CD4-positive, CD25-positive, alpha-beta regulatory T cell (primary cell): ENCODE measurements at places on chromosomes 4 and X. TPM values are rescaled to one million over a fixed set of nuclear protein-coding genes. Genes with fewer than 3 reads are reported as not detected.

GRCh38 chrX:30920271-30920670 is 31.2 kb upstream of the TAB3 start:
- DNase-seq: no peak

DNA sequence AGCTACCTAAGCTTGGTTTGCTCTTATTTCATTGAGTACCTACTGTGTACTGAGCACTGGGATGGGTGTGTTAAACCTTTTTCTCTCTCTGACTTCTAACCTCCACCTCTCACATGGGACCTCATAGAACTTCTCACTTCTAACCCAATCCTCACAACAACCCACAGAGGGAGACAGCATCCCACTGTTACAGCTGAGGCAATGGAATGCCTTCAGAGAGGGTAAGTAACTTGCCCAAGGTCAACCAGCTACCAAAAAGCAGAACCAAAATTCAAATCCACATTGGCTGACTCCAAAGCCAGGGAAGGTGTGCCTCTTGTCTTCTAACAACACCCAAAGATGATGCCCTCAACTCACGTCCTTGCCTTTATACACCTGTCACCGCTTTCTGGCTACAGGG is 5.4 kb downstream of the SEL1L3 start:
- DNase-seq: no peak

DNA sequence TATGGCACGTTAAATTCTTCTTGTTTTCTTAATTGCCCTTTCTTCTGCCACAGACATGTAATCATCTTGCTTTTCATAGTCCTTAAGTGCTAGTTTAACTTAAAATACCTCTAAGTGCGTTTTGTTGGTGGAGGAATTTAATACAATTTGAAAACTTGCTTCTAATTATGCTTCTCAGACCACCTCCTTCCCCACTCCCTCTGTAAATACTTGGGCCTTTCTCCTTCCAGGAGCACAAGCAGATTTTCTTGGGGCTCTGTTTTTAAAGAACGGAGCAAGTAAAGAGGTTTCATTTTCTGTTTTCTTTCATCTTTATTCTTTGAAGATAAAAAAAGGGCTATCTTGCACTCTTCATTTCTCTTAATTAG is 559 bp upstream of the PCDH18 start:
- DNase-seq: no peak

GRCh38 chr4:94226763-94227162 is 19.1 kb downstream of the SMARCAD1 start:
- no peak for DNase-seq

- DNase-seq: no peak
These were observed 994.2 kb downstream of the ADGRL3 start for GRCh38 chr4:62194342-62194741.

- no peak for DNase-seq
These were observed 79.1 kb downstream of the FAT4 start for GRCh38 chr4:125393825-125394224.

DNA sequence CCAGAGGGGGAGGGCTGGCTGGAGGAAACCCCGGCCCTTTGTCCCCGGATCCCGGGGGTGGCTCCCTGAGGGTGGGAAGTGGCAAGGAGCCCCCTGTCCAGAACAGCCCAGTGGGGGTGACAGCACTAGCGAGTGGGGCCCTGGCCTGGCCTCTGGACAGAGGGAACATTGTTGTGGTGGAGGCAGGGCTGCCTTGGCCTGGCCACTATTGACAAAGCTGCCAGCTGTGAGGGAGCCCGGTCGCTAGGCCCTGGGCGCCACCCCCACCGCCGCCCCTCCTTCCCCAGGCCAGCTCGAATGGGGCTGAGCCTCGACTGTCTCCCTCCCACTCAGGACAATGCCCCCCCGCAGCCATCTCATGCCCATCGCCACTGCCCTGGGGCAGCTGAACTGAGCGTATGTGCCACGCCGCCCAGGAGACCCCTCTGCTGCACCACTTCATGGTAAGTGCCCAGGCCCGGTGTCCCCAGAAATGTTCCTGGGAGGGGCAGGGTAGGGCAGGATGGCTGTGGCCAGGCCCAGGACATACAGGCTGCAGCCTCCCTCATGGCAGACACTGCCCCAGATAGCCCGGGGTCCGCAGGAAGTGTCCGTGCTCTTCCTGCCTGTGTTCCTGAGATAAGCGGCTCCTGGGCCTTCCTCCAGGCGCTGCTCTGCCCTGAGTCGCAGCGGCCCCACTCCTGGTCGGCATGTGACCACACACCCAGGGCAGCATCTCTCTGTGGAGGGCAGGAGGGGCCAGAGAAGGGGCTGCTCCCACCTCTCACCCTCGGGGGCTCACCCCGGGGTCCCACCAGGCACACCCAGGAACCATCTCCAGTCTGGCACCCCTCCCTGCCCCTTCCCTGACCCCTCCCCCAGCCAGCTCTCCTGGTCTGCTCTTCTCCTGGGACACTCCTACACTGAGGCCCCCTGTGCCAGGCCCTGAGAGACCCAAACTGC is 1.4 kb downstream of the PLXNB3 start:
- no peak for DNase-seq

DNA sequence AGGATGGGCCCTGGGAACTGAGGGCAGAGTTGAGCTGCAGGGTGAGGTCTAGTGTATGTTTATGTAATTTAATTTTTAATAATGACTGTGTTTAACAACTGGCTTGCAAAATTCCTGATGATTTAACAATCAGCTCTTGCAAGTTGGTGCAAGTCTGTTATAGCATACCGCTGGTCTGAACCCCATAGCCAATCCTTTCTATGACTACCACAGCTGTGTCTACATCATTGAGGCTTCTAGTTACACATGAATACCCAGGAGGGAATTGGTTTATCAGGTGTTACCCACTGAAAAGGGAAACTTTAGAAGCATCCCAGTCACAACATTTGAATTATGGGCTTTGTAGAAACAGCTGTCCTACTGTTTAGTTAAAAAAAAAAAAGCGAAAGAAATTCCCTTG is 38.3 kb downstream of the SUPT20HL1 start:
- no peak for DNase-seq

GRCh38 chr4:38237139-38237538 is 276.9 kb downstream of the PTTG2 start:
- DNase-seq: no peak

DNA sequence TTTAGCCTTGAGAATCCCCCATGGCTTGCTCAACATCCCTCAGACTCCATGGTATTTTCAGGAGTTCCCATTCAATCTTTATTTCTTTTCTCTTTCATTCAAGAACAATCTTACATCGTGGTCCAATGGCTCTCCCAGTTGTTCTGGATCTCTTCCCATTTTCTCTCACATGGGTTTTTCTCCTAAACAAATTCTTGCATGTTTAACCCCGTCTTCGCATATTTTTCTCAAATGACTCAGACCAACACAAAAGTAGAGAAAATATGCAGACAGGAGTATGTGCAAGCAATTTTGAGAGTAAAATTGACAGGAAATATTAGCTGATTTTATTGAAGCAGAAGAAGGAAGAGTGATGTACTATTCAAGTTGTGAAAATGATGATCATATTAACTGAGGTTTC is 396.4 kb upstream of the TRAM1L1 start:
- no peak for DNase-seq

- DNase-seq: no peak
These were observed 51.1 kb upstream of the IL21 start for GRCh38 chr4:122671919-122672490.

DNA sequence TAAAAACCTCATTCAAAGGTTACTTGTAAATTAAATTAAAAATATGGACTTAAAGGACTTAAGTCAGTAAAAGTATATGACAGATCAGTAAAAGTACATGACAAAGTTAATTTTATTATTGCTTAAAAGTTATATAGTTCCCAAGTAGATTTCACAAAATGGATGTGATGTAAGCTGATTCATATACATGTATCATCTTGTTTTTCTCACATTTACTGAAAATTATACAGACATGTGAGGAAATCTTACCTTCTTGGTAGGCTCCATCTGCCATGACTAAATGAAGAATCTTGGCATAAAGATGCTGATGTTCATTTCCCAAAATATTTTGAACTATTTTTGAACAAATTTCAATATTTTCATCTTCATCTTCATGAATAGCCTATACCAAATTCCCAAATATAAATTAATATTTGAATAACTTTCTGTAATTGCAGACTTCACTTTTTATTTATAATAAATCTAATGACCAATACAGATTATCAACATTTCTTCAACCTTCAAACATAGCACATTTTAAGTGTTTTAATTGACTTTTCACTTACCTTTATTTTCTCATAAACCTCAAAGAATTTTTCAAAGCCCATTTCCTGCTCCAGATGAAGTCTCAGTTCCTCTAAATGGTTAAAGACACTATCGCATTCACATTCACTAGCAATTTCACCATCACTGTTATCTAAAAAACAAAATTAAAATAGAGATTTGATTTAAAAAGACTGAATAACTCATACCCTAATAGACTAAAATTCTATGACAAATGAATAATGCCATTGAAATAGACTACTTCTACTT is 129.4 kb upstream of the SH3RF1 start:
- DNase-seq: no peak

DNA sequence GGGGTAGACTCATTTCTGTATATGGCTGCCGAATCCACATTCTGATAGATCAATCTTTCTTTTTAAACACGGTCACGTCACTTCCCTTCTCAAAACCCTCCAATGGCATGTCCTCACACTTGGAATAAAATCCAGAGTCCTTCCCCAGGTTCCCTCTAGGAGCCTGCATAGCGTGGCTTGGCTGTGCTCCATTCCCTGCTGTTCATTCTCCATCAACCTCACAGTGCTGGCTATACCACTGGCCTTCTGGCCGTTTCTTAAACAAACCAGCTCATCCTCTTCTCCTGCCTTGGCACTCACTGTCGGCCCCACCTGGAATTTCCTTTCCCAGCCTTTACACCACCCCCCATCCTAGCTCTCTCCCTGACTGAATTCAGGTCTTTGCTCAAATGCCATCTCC is 77.1 kb downstream of the RBM47 start:
- DNase-seq: no peak

- DNase-seq: no peak
These were observed 15.8 kb upstream of the IL21 start for GRCh38 chr4:122636697-122637096.

- no peak for DNase-seq
These were observed 96.8 kb downstream of the FNIP2 start for GRCh38 chr4:158865520-158866177.

DNA sequence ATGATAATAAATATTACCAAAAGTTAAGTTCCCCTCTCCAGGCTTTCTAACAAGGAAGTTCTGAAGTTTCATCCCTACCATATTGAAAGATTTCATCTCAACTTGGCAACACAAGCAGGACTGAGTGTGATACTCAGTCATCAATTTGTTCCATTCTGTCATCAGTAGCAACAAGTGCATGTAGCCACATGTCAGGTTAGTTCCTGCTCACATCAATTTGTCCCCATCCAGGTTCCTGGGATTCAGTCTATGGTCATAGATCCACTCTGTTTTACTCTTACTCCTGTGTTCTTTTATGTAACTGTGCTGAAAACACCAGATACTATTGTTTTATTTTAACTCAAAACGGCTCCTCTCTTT is 22.2 kb downstream of the SMPX start:
- no peak for DNase-seq

- DNase-seq: no peak
These were observed 619.7 kb downstream of the MID1IP1 start for GRCh38 chrX:39421006-39421405.

GRCh38 chr4:113467581-113467980 is 294.0 kb downstream of the CAMK2D start:
- DNase-seq: no peak

- DNase-seq: no peak
These were observed 35.4 kb downstream of the CEP44 start for GRCh38 chr4:174318829-174319764.

- no peak for DNase-seq
These were observed 126.5 kb downstream of the SLIT2 start for GRCh38 chr4:20378181-20378580.

DNA sequence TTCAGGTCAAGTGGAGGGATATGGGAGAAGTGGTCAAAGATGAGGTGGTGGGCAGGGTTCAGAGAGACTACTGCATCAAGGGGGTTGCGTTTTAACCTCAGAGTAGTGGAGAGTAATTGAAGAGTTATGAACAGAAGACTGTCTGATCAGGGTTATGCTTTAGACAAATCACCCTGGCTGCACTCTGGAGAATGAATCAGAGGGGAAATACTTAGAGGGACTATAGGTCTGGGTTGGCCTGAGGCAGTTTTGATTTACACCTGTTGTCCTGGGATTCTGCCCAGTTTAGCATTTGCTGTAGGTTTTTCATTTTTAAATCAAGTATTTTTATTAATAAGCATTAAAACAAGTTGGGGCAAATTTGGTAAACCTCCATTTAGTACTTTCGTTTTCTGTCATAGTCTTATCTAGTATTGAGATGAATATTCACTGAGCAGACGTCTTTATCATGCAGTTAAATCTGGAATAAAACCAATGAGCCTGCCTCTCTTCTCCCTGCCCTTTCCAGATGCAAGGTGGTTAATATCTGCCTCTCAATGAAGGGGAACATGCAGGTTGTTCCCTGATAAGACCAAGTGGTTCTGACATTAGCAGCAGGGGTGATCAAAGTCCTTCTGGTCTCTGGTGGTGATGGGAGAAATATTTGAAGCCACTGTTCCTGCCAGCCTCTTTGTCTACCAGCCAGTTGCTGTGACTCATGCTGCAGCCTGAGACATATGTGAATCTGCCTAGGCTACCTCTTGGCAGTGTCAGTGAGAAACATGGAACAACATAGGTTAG is 116.0 kb upstream of the RPS6KA3 start:
- DNase-seq: no peak

DNA sequence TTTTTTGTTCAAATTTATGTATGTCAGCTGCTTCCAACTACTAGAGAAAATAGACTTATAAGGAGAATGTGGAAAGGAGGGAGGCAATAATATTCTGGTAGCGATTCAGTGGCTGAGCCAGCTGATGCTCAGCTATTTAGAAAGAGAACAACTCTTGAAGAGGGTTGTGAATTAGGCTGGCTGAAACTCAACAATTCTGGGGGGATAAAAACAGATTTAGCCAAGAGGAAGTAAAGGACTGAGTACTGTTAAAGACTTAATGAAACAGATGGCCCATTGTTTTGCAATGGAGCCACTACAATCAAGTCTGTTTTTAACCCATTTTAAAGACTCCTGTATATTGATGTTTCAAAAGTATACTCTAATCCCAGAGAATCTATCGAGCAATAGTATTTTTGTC is 1058.9 kb downstream of the C4orf33 start:
- no peak for DNase-seq

DNA sequence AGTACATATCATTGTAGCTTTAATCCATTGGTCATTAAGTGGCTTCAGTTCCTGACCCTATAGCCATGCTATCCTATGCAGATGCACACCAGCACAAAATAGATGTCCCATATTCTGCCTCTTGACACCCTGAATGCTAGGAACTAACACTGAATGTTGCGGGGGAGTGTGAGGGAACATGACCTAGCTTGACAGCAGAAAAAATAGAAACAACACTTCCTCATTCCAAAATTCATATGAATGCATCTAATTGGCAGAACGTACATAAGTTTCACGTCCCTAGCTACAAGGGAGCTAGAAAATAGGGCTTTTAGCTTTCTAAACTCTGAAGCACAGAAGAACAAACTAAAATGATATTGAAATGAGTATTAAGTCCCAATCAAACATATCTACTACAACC is 14.4 kb upstream of the DCAF8L1 start:
- DNase-seq: no peak

PABPC4L gene
- total RNA-seq: not detected

ZRSR2 gene
- 47.5 TPM for total RNA-seq

MAB21L2 gene
- not detected for total RNA-seq

ZNF732 gene
- total RNA-seq: not detected

NIPAL1 gene
- total RNA-seq: 0.52 TPM

GUCY1B1 gene
- 2.5 TPM for total RNA-seq

CRMP1 gene
- total RNA-seq: not detected

IL13RA2 gene
- not detected for total RNA-seq

CT45A10 gene
- not detected for total RNA-seq

LNX1 gene
- total RNA-seq: not detected

KDR gene
- not detected for total RNA-seq

TNMD gene
- total RNA-seq: not detected

MTMR8 gene
- 7.2 TPM for total RNA-seq
